Activated naive CD8-positive, alpha-beta T cell treated with anti-CD3 and anti-CD28 coated beads for 36 hours (primary cell): ENCODE measurements at places on chromosomes 5 and 9. TPM values are rescaled to one million over a fixed set of nuclear protein-coding genes. Genes with fewer than 3 reads are reported as not detected.
A peak's percentile ranks its signal among the peaks of the same experiment; 100 is the strongest.

The CFAP157 gene
- total RNA-seq: not detected

The FBP2 gene
- total RNA-seq: not detected

DNA sequence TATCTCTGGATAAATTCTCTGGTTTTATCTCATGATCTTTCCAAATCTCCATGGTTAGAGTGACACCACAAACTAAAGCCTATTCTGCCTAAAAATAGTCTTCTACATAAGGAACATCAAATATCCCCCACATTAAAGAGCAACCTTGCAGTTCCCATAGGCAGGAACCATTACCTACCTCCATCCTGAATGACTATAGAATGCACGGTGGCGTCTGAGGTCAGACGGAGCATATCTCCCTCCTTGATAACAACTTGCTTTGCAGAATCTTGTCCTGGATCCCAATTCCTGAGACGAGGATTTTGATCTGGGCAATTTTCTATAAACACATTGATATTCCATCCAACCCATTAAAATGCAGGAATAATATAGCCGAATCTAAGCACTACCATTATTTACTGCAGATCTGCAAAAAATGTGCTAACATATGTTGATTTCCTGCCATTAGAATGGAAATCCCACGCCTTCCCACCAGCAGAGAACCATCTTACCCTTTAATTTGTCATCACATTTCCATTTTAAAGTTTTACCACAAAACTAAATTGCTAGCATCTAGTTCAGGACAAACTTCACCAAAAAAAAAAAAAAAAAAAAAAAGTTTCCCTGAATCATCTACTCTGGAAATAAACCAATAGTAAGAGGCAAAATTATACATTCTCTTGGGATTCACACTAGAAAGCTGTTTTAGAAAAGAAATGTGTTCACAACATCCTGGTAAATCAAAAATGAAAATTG lies 22.1 kb downstream of the CEMIP2 start:
- no peak overlapping the region for H3K4me3 ChIP-seq
- H3K36me3 ChIP-seq: peaks cover 46% of the 10 kb centered on the region
- no peak overlapping the region for H3K27ac ChIP-seq
- no peaks in the 10 kb centered on the region for H3K27me3 ChIP-seq
- DNase-seq: no peak

DNA sequence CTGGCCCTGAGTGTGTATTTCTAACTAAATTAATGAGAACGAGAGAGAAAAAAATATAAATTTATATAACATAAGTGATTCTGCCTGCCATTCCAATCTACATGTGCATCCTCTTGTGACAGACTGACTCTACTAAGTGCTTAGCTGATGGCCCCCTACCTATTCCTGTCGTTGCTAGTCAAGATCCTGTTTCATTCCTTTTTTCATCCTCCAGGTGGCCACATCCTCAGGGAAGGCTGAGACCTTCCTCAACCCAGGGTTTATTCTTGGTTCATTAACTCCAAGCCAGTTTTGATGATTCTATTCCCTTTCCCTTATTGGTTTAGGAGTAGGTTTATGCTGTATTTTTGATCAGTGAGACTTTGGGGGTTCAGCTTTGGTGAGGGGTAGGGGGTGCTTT lies 201.3 kb downstream of the C9orf152 start:
- no peak overlapping the region for H3K4me3 ChIP-seq
- H3K27ac ChIP-seq: no peak overlapping the region
- peaks cover 7% of the 10 kb centered on the region for H3K36me3 ChIP-seq
- no peak for DNase-seq

- H3K36me3 ChIP-seq: no peaks in the 10 kb centered on the region
- H3K4me3 ChIP-seq: no peak overlapping the region
- H3K4me1 ChIP-seq: no peaks in the 10 kb centered on the region
- no peak for DNase-seq
- H3K27ac ChIP-seq: no peak overlapping the region
Measured at GRCh38 chr5:180141068-180141660, 67.8 kb downstream of the RASGEF1C start.

DNA sequence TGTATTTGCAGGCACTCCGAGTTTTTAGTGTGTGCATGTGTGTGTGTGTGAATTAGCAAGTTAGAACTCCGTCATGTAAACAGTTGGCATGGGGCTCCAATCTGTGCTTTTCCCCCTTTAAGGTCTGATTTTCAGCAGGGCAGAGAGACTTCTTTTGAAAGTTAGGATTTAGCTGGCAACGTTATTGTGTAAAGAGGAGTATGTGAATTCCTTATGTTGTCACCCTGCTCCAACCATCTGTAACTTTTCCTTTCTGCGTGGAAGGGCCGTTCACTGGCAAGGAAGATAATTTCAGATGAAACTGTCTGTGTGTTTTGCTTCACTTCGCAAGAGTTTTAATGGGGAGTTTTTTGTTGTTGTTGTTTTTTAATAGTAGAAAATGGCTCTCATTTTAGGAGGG lies 332 bp downstream of the SGCD start:
- no peak overlapping the region for H3K4me3 ChIP-seq
- peaks cover 17% of the 10 kb centered on the region for H3K27me3 ChIP-seq
- no peaks in the 10 kb centered on the region for H3K4me1 ChIP-seq
- no peak for DNase-seq

DNA sequence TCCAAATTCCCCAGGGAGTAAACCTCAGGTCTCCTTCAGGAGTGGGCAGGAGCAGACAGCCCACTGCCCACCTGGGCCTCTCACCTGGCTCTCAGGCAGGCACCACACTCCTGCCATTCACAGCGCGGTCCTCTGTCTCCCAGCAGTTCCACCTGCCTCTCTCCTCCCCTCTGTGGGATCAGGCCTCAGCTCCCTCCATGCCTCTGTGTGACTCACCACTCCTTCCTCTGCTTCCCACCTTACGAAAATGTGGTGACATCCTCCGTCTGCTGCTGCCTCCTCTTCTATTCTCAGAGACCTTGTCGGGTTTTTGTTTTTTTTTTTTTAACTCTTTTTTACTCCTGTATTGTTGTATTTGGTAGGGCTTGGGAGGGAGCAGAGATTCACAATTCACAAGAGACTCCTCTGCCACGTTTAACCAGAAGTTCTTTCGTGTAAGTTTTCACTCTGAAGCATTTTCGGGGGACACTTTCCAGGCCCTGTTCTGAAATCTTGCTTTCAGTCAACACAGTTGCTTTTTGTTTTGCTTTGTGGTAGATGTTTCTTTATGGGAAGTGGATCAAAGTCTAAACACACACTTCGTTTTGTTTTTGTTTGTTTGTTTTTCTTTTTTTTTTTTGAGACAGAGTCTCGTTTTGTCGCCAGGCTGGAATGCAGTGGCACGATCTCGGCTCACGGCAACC lies 21.1 kb upstream of the CDKN2AIPNL start:
- no peaks in the 10 kb centered on the region for H3K36me3 ChIP-seq
- H3K4me3 ChIP-seq: no peak overlapping the region
- peak overlapping the region; percentile 0 for H3K27ac ChIP-seq
- H3K4me1 ChIP-seq: peaks cover 31% of the 10 kb centered on the region
- no peaks in the 10 kb centered on the region for H3K27me3 ChIP-seq
- no peak for DNase-seq

- no peak for DNase-seq
- no peak overlapping the region for H3K4me3 ChIP-seq
Measured at GRCh38 chr9:34994900-34995669, 5.5 kb downstream of the DNAJB5 start.

The WDR36 gene
- 79.7 TPM for total RNA-seq

The KCNT1 gene
- total RNA-seq: not detected

The ANKRD31 gene
- total RNA-seq: 0.99 TPM

GRCh38 chr5:172706796-172707195 lies 64.2 kb downstream of the DUSP1 start:
- H3K27me3 ChIP-seq: peaks cover 33% of the 10 kb centered on the region
- no peak overlapping the region for H3K4me3 ChIP-seq
- H3K4me1 ChIP-seq: no peaks in the 10 kb centered on the region
- H3K27ac ChIP-seq: no peak overlapping the region
- DNase-seq: no peak
- no peaks in the 10 kb centered on the region for H3K36me3 ChIP-seq

GRCh38 chr5:64800926-64801325 lies 32.2 kb downstream of the CWC27 start:
- H3K27ac ChIP-seq: no peak overlapping the region
- no peaks in the 10 kb centered on the region for H3K27me3 ChIP-seq
- H3K36me3 ChIP-seq: peaks cover 2% of the 10 kb centered on the region
